ENCODE measurements at places on chromosomes 3 and 15.

DNA sequence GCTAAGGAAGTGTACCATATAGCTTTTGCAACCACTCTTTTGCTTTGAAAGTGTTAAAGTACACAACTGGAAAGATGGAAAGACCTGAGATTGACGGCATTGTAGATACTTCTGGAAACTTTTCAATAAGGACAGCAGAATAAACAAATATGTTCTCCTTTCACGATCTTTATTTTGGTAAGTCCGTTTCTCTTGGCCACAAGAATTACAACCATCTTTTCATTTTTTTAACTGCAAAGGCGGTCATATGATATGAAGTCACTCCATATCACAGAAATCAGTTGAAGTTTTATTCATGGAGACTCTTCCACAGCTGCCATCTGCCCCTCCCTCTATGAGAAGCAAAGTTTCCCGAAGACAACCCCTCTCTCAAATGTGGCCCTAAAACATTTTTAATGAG is 303.4 kb upstream of the ICE2 start:
- no peak for DNase-seq

DNA sequence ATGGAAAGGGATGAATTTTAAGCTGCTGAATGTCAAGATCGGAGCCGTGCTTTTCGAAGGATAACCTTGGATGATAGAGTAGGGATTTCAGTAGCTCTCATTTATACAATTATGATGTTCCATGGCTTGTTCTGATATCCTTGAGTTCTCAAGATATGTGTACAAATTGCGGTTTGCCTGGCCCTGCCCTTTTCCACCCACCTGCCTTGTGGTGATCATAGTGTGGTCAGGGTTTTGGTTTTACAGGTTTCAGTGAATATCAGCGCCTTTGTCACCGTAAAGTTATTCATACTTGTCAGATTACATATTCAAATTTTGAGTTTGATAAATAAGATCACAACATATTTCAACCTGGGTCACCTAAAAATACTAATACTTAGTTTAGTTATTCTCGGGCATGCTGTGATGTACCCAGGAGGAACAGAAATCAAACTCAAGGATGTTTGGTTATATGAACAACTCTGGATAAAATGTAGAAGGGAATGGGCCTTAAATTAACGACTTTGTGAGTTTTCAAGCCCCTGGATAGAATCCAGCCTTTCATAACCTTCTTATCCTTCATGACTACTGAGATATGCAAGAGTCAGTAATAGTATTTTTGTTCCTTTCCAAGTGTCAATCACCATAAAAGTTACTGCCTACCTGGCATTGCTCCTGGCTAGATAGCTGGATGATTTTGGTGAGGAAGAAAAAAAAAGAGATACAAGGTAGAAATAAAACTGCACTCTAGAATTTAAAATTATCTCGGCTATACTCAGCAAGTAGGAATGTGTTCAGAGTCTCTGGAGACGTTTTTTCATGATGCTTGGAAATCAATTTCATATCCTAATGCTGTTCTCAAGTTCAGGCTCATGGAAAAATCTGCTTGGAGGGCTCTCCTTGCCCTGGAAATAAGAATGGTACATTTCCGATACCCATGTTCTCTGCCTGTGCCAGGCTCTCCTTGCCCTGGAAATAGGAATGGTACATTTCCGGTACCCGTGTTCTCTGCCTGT is 209.2 kb upstream of the TPRG1 start:
- DNase-seq, result no peak

- DNase-seq, result no peak
These were observed 10.2 kb downstream of the KBTBD13 start for GRCh38 chr15:65086680-65087111.

GRCh38 chr3:38805765-38806386 is 10.1 kb downstream of the SCN10A start:
- no peak for DNase-seq

GRCh38 chr3:22587446-22587845 is 615.7 kb upstream of the UBE2E2 start:
- DNase-seq, result no peak

DNA sequence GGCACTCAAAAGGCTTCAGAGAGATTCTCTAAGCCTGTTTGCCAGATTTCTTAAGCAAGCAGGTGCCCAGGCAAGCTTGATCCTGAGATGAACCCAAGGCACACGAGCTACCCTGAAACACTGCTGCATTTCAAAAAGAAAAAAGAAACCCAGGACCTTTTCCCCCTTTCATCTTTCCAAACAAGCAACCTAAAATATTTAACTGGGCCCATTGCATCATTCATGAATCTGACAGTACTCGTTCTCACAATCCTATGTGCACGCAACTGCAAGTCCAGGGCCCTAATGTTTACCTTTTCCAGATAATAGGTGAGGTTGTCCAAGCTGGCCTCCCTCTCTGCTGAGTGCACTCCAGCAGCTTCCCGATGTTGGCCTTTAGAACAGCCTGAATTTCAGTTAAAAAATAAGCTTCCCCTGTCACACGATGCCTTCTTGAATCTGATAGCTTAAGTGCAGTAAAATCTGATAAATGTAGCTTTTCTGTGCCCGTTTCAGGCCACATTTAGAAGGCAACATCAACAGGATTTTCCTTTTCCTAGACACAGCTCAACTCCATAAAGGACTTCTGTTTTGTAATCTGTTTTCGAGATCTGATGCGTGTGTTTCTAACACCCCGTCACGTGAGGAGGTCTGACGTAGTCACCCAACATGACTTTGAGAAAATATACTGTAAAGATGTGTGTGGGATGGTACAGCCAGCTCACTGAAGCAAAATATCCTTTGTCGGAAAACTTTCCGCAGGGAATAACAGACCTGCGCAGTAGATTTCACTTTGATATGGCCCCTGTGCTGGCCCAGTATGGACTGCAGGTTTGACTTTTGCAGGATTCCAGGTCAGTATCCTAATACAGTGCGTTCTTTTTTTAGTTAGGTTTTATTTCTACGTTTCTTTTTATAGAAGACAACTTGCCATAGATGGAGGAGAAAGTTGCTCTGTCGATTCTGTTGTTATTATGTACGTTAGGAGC is 55.1 kb upstream of the RASA2 start:
- no peak for DNase-seq
